HuH-7.5 (cell line): ENCODE measurements at places on chromosomes 6 and 20.

DNA sequence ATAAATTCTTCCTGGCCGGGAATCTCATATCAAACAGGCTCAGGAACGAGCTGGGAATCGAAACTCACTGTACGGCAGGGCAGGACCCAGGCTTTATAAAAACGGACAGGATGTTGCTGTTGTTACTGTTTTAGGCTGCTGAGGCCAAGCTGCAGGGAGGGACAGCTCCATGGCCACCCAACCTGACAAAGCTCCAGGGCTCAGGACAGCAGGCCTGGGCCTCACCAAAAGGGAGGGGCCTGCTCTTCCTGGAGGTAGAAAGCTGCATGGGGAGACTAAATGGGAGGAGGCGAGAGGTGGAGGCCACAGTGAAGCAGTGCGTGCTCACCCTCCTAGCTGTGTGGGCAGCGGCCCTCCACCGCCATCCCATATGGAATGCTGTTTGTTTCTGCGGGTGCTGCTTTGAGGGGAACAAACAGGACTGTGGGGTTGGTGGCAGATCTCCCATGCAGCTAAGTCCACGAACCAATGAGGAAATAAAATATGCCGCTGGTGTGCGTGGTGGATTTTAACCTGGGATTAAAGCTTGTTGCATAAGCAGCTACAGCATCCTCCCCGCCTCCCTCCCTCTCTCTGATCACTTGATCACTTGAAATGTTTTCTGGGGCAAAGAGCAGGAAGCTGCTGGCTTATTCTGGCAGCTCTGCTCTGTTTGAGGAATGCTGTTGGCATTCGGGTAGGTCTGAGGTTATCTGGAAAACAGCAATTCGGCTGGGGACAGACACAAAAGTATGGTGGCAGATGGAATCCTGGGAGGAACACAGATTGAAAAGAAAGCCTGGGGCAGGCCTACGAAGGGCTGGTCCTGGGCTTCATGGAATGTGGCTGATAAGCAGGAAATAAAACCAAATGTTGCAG is 2.4 kb upstream of the ZMYND8 start:
- DNase-seq = peak; percentile 82

DNA sequence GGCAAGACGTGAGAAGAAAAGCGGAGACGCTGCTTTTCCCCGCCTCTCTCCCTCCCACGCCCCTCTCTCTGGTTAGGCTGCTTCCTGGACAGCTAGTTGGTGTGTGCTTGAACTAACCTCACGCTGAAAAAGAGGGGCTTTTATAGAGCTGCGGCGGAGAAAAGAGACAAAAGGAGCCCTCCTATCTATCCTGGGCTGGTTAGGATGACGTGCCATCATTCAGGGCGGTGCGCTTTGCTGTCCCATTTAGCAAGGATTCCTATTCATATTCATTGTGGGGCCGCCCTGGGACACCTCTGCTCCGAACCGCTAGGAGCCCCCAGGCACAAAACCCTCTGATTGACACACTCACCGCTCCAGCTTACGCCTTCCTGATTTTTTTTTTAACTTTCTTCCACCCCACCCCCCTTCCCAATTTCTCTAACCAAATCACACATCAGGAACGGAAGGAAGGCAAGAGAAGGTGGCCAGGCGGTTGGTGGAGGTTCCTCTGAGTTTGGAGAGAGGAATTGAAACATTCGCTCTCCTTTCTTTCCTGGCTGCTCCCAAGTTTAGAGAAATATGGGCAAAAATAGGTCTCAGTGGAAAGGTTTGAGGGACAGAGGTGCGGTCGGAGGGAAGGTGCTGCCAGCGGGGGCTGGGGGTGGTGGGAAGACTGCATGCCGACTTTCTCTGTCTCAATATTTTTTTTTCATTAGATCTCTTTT is at the start of gene OLIG3:
Gene OLIG3, minus strand, starts transcription at position 114 of the 707 bp plus-strand sequence. CDS start 224 bp downstream, outside the sequence.
- no peak for DNase-seq

- no peak for DNase-seq
These were observed 18.4 kb downstream of the KAT14 start for GRCh38 chr20:18156045-18156444.

DNA sequence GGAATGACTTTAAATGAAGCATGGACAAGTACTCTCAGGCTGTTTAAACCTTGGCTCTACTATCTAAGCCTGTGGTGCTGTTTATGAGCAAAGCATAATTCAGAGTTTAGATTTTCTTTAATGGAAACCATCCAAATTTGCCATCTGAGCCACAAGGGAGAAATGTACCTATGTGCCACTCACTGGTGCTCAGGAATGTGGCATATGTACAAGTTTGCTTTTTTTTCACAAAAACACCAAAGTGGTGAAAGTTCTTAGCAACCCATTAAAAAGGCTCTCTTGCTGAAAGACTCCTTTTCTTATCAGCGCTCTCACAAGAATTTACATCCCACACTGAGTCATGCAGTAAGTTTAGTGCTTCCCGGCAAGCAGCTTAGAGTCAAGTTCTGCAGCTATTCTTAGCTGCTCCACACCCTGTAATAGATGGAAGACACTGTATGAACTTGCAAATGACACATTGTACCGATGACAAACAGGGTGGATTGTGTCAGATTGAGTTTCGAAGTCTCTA is 57.3 kb upstream of the MLIP start:
- DNase-seq = no peak

DNA sequence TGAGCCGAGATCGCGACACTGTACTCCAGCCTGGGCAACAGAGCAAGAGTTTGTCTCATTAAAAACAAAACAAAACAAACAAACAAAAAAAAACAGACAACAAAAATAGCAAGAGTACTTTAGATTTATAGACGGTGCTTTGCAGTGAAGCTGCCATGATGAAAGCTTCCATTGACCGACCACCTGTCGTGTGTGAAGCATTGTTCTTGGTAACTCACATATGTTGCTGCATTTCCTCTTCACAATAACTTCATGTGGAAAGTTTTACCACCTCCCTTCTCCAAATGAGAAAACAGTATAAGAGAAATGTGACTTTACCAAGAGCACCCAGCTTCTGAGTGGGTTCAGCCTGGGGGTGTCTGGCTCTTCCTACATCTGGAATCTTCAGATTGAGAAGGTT is 56.4 kb upstream of the PTGIS start:
- DNase-seq = no peak
